ENCODE measurements at places on chromosomes 11 and 22. TPM values are rescaled to one million over a fixed set of nuclear protein-coding genes. Genes with fewer than 3 reads are reported as not detected.

Gene NFAM1
- total RNA-seq = 0.59 TPM

DNA sequence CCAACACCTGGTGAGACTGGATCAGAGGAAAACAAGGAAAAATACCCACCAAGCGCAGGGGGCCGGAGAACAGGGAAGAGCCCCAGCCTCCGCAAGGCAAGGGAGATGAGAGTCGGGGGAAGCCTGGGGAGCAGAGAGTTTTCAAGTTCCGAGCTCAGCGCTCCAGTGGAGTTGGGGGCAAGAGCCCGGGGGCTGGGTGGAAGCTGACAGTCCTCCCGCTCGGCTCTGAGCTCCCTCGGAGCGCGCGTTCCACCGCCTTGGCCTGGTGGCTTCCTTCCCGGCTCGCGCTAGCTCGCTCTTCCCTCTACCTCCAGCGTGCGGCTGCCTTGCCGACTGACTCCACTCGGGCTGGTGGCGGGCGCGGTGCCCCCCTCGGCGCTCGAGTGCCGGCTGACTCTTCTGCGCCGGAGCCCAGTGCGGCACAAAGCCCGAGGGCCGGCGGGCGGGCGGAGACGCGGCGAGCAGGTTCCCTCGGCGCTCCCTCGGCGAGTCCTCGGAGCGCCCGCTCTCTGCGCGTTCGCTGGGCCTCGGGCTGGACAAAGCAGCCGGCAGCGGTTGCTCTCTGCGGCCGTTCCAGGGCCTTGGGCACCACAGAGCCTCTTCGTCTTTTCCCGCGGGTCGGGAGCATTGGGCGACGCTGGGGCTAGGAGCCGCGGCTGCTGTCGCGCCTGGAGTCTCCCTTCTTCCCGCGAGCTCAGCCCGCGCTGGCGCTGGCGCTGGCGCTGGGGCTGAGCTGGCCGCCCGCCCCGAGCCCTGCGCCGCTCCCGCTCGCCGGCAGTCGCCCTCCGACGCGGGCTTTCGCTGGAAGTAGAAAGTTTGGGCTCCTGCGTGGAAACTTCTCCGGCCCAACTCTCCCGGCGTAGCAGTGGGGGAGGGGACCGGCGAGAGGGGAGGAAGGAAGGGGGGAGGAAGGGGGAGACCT, 1.0 kb downstream of the PAX6 start:
- DNase-seq = no peak

- DNase-seq = no peak
Observed at GRCh38 chr11:130094614-130095013, 24.9 kb downstream of the APLP2 start.

DNA sequence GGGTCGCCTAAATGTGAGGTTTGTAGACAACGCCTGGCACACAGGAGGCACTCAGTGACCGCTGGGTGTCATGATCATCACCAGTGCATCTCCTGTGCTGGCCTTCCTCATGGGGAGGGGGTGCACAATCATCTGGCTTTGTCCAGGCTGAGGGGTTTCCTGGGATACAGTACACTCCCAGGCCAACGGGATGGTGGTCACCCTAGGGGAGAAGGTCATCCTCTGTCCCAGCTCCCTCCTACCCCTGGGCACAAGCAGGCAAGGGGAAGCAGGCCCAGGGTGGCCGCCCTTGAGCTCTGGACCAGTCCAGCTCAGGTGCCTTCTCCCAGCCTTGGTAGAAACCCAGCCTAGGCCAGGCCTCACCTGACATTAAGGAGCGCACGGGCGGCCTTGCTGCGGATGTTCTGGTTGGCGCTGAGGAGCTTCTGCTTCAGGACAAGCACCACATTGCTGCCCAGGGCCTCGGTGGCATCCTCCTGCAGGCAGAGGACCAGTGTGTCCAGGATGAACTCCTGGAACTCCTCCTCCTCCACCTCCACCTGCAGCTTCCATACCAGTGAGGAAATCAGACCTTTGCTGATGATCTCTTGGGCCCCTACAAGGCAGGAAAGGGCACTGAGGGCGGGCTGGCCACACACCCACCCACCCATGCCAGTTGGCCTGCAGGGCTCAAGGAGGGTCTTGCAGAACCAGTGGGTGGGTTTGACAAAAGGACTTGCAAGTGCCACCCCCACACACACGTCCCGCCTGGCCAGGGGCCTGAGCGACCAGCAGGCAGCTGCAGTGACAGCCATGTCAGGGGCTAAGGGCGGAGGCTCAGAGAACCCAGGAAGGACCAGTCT, 6.6 kb upstream of the GNAZ start:
- no peak for DNase-seq

GRCh38 chr11:109304159-109304558, 117.8 kb upstream of the C11orf87 start:
- no peak for DNase-seq

GRCh38 chr11:44628730-44629700, 63.6 kb downstream of the CD82 start:
- DNase-seq = peak; percentile 25

DNA sequence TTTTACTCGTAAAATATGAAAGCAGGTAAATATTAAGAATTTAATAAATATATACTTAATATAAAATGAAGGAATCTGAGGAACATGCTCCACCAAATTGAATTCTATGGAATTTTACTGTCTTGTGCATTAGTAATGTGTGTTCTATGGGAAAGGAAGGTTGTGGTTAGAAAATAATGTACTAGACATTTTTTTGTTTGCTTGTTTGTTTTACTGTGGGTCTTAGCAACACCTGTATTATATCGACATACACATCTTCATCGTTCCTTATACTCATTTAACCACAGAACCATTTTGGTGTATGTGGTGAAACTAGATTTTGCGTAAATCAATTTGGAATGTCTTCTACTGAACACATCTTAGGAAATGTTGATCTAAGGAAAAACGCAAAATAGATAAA, 114.1 kb upstream of the MTMR2 start:
- no peak for DNase-seq

GRCh38 chr11:125070699-125071254, 7.7 kb downstream of the SLC37A2 start:
- no peak for DNase-seq

DNA sequence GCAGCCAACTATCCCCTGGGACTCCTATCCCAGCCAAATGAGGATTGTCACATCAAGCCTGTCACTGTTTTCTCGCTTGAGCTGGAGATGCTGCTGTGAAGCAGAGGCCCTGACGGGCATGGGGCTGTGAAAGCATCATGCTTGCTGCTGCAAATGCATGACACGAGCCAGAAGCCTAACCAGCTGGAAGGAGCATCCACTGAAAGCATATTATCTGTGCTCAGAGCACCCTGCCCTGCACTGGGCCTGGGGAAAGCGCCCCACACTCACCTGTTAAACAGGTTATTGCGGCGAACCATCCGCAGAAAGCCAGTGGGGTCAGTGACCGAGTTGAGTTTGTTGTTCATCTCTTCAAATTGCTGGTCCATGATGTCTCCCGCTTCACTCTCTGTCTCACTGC, 110.9 kb upstream of the PITPNB start:
- no peak for DNase-seq

GRCh38 chr22:37804352-37804880, 3.3 kb upstream of the GCAT start:
- no peak for DNase-seq

- no peak for DNase-seq
Observed at GRCh38 chr22:46537225-46537945, at the start of gene CELSR1. CELSR1 (minus strand) TSS chr22:46537620; CDS start chr22:46537170, 450 bp downstream.

GRCh38 chr22:36900880-36901279, 12.5 kb upstream of the CSF2RB start:
- DNase-seq = no peak

GRCh38 chr11:46712874-46713576, 6.0 kb upstream of the F2 start:
- no peak for DNase-seq

DNA sequence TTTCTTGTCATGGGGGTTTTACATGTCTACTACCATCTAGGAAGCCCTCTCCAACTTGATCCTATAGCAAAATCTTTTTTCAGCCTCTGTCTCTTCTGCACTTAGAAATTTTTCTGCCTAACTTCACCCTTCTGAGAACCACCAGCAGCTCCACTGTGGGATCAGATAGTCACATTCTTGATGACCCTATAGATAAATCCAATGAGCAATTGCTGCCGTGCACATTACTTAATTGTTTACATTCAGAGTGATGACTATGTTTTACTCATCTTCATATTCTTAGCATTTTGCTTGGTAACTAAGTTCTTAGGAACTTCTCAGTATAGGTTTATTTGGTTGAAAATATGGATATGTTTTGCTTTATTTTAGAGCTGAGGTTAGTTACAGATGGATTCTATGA, 12.4 kb upstream of the ETS1 start:
- no peak for DNase-seq

- no peak for DNase-seq
Observed at GRCh38 chr11:115873813-115874212, 369.6 kb upstream of the CADM1 start.

GRCh38 chr11:117232911-117233409, 489 bp downstream of the RNF214 start:
- DNase-seq = no peak

GRCh38 chr11:15793043-15793996, 563.0 kb downstream of the SOX6 start:
- DNase-seq = no peak

Gene HORMAD2
- 0.93 TPM for total RNA-seq

GRCh38 chr22:41863472-41863871, 30.6 kb downstream of the SREBF2 start:
- no peak for DNase-seq

- DNase-seq = no peak
Observed at GRCh38 chr11:64568041-64568571, 22.9 kb upstream of the SLC22A12 start.

DNA sequence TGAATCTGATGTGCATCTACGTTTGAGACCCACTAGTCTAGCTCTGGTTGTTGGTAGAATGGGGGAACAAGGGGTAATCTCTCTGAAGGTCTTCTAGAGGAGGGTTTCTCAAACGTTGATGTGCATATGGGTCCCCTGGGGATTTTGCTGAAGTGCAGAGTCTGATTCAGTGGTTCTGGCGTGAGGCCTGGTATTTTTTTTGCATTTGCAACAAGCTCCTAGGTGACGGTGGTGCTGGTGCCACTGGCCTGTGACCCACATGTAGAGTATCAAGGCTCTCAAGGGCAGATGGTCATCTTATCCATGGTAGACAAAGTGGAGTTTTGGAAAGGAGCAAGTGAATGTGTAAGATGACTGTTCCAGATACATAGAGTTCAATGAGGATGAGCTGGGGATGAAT, 97.1 kb downstream of the CEP164 start:
- no peak for DNase-seq
